ENCODE measurements at places on chromosomes 5 and 9.

DNA sequence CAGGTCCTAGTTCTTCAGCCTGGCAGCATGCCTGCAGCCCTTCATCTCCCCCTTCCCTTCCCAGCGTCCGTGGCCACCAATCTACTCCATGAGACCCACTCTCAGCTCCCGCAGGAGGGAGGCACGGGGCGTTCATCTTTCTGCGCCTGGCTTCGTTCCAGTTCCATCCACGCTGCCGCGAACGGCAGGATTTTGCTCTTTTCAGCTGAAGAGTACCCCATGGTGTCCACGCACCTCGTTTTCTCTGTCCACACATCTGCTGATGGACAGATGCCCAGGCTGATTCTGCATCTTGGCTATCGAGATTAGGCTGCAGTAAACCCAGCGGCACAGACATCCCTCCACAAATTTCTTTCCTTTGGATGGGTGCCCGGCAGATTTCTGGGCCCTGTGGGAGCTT is 30.5 kb upstream of the NKD2 start:
- no peak for DNase-seq

GRCh38 chr5:89302102-89302891 is 419.3 kb upstream of the MEF2C start:
- DNase-seq = no peak

- DNase-seq = no peak
Observed at GRCh38 chr9:117744369-117744768, 40.2 kb downstream of the TLR4 start.

DNA sequence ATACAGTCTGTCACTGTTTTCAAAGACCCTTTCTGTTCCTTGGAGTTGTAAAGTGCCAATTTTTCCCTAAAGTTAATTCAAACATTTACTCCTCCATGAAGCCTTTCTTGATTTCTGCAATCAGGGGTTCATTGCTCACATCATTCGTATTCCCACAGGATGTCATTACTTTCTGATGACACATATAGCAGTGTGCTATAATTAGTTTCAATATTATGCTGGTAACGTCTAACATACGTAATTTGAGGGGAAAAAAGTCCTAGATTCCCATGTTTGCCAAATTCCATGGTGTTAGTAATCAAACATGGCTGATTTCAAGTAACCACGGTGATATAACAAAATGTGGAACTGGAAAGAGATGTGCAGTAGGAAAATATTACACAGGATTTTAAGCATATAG is 468.2 kb upstream of the MEF2C start:
- no peak for DNase-seq

- peak; percentile 28 for DNase-seq
Observed at GRCh38 chr5:5421149-5421960, 1.1 kb upstream of the ICE1 start.

- DNase-seq = no peak
Observed at GRCh38 chr5:31798168-31798567, 159.2 kb downstream of the PDZD2 start.

DNA sequence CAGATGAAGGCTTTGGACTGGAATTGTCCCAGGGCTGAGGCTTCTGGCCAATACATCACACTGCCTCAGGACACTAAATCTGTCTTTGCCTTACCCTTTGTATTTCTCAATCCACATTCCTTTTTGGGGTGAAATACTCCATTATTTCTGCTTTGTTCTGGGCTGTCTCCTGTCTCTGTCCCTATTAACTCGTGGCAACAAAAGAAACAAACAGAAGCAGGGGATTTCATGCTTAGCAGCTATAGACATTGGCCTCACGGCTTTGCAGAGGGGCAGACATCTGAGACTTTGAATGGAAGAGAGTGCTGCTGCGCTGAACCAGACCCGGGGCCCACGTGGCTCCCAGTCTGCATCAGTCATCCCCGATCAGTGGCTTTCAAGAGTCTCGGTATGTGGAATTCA is 129.7 kb downstream of the ARL15 start:
- no peak for DNase-seq
